ENCODE measurements at places on chromosomes 12 and 14.

DNA sequence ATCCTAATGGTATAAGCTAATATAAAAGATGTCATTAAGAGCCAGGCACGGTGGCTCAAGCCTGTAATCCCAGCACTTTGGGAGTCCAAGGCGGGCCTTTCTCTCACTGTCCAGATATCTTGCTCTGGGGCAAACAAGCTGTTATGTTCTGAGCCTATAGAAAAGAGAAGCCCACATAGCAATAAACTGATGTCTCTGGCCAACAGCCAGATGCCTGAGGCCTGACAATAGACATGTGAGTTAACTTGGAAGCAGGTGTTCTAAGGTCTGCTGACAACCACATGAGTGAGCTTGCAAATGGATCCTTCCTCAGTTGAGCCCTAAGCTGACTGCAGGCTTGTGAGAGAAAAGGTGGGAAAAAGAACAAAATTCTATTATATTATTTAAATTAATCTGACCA, 25.0 kb downstream of the YAF2 start:
- no peak for DNase-seq

- DNase-seq, result no peak
Measured at GRCh38 chr14:67514650-67515385, 18.3 kb upstream of the PLEKHH1 start.

DNA sequence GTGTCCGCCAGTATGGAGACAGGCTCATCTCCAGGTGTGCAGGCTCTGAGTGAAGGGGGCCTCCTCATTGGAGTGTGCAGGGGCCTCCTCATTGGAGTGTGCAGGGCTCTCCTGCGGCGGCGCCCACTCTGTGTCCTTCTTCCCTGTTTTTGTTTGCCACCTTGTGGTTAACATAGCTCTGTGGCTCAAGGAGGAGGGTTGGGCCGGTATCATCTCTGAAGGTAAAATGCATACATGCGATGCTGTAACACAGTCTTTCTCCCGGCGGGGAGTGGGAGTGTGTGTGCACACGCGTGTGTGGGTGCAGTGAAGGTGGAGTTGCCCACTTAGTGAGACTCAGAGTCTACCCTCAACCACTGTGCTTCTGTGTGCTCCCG, 429.4 kb downstream of the ZFP36L1 start:
- no peak for DNase-seq

DNA sequence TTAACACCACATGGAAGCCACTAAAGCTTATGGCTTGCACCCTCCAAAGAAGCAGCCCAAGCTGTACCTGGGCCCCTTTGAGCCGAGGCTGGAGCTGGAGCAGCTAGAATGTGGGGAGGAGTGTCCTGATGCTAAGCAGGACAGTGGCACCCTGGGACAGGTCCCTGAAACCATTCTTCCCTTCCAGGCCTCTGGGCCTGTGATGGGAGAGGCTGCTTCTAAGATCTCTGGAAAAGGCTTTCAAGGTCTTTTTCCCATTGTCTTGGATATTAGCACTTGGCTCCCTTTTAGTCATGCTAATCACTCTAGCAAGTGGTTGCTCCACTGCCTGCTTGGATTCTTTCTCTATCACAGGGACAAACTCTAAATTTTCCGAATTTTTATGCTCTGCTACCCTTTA, 40.9 kb downstream of the OSBPL8 start:
- no peak for DNase-seq

- DNase-seq, result no peak
Measured at GRCh38 chr12:47209014-47209413, 129.3 kb upstream of the AMIGO2 start.

- no peak for DNase-seq
Measured at GRCh38 chr14:100879194-100879593, 24.3 kb downstream of the RTL1 start.

GRCh38 chr12:17304503-17305347, 698.8 kb upstream of the LMO3 start:
- DNase-seq, result no peak

- DNase-seq, result no peak
Measured at GRCh38 chr14:39265806-39266524, 32.2 kb downstream of the MIA2 start.

DNA sequence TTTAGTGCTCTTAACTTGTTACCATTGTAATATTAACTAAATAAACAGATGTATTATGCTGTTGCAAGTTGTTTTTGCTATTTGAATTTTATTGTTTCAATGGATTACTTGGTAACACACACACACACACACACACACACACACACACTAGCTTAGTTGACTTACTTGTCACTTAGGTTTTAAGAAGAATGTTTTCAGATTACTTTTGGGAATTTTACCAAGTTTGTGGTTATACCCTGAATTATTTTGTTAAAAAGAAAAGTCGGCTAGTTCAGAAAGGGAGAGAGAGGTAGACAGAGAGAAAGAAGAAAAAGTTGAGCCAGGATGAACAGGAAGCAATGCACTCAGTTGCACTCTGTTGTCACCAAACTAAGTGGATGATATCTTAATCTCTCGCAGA, 5.3 kb downstream of the SSTR1 start:
- no peak for DNase-seq

DNA sequence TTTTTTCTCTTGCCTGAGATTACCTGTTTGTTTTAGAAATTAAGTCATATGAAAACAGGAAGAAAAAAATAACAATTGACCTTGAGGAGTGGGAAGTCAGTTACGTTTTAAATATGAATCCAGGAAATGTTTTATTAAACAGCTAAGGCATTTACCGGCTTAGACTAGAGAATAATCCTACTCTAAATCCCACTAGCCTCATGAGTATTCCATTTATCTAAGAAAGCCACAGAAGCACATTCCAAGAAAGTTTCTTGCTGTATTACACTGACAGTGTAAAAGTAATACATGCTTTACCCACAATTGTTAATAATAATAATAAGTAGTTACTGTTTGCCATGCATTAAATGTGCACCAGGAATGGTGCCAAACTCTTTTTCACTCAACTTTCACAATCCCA, 90.9 kb downstream of the BMP4 start:
- no peak for DNase-seq

DNA sequence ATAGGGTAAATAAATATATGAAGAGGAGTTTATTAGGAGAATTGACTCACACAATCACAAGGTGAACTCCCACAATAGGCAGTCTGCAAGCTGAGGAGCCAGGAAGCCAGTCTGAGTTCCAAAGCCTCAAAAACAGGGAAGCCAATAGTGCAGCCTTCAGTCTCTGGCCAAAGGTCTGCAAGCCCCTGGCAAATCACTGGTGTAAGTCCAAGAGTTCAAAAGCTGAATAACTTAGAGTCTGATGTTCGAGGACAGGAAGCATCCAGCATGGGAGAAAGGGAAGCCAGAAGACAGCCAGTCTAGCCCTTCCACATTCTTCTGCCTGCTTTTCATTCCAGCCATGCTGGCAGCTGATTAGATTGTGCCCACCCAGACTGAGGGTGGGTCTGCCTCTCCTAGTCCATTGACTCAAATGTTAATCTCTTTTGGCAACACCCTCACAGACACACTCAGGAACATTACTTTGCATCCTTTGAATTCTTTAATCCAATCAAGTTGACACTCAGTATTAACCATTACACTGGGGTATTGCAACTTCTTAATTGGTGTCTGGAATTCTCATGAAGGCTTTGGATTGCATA, 736.5 kb upstream of the LMO3 start:
- no peak for DNase-seq

DNA sequence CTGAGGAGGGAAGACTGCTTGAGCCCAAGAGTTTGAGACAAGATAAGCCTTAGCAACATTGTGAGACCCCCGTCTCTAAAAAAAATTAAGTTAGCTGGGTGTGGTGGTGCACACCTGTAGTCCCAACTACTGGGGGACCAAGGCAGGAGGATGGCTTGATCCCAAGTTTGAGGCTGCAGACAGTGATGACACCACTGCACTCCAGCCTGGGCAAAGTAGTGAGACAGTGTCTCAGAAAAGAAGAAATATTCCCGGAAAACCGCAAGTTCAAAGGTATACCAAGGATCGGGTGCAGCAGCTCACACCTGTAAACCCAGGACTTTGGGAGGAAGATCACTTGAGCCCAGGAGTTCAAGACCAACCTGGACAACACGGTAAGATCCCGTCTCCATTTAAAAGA, 5.8 kb downstream of the PTGES3 start:
- no peak for DNase-seq

GRCh38 chr14:32508281-32508680, 179.2 kb downstream of the AKAP6 start:
- DNase-seq, result peak; percentile 31

- DNase-seq, result peak; percentile 36
Measured at GRCh38 chr12:107912421-107913004, 138.0 kb downstream of the ASCL4 start.

- DNase-seq, result no peak
Measured at GRCh38 chr12:111226680-111227079, 142.2 kb downstream of the PHETA1 start.

DNA sequence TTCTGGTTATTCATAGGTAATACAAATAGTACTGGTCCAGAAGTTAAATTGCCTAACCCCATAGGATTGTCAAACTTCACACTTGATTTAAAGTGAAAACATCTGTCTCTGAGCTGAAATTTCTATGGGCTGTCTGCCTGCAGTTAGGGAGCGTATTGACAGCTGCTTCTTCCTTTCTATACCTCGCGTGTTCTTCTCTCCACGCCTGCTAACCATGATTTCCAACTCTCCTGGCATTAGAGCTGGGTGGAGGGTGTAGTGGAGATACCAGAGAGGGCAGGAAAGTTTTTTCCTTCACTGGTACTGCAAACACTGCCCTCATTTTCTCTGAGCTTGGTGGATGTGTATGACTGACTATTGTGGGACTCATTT, 429.0 kb upstream of the FBXO33 start:
- no peak for DNase-seq

GRCh38 chr14:76204461-76205230, 52.9 kb downstream of the GPATCH2L start:
- DNase-seq, result no peak

- DNase-seq, result no peak
Measured at GRCh38 chr14:68215629-68216028, 396.1 kb downstream of the RAD51B start.

DNA sequence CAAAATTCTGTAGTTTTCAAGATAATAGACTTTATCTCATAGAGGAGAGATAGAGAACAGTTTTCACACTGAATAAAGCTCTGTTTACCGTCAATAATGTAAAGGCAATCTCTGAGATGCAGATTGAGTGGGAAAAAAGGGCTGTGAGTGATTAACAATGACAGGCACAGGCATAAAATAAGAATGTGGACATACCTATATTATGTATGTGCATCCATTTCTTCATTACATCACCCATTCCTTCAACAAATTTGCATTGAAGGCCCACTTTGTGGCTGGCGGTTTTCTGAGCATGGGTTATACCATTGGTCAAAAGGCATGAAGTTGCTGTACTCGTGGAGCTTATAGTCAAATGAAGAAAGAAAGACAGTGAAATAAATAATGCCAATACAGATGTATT, 1431.0 kb downstream of the AACS start:
- no peak for DNase-seq

GRCh38 chr12:28958553-28959195, 190.4 kb upstream of the FAR2 start:
- no peak for DNase-seq

DNA sequence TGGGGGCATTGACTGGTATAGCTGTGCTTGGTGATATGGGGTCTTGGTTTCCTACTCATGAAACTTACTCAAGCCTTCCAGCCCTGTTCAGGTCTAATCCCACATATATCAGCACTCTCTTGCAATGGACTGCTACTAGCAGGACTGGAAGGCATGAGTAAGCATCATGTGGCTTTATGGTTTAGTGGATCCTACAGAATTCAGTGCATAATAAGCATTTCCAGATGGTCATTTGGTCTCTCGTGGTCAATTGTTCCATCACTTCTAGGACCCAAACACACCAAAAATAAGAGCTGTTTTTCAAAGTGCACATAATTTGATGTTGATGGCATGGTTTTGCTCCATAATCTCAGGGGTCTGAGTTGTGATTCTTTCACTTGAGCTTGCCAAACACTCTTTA, 114.4 kb downstream of the LMNTD1 start:
- no peak for DNase-seq

DNA sequence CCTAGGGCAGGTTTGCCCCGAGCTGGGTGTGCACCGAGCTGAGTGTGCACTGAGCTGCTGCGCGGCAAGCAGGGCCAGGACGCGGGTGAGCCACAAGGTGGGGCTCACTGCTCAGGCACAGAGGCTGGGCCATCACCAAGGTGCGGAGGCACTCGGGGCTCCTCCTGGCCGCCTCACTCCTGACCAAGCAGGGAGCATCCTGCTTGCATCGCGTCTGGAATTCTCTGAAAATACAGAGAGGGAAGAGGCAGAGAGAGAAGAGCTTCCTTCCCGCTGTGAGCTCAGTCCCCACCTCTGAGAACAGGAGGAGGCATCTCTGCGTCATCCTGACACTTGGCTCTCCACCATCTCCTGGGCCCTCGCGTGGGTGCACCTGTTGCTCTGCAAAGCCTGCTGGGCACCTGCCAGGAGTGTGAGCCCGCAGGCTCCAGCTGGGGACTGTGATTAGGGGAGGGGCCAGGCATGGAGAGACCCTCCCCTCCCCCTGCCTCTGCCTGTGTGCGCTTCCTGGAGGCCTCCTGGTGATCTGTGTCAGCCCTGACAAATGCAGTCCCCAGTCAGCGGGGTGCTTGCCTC, 116.3 kb downstream of the GLT1D1 start:
- no peak for DNase-seq

GRCh38 chr12:2624543-2625288, 170.1 kb upstream of the FKBP4 start:
- peak; percentile 32 for DNase-seq

- no peak for DNase-seq
Measured at GRCh38 chr14:51578853-51579252, 72.9 kb upstream of the FRMD6 start.

- no peak for DNase-seq
Measured at GRCh38 chr14:32627545-32628298, 298.6 kb downstream of the AKAP6 start.

DNA sequence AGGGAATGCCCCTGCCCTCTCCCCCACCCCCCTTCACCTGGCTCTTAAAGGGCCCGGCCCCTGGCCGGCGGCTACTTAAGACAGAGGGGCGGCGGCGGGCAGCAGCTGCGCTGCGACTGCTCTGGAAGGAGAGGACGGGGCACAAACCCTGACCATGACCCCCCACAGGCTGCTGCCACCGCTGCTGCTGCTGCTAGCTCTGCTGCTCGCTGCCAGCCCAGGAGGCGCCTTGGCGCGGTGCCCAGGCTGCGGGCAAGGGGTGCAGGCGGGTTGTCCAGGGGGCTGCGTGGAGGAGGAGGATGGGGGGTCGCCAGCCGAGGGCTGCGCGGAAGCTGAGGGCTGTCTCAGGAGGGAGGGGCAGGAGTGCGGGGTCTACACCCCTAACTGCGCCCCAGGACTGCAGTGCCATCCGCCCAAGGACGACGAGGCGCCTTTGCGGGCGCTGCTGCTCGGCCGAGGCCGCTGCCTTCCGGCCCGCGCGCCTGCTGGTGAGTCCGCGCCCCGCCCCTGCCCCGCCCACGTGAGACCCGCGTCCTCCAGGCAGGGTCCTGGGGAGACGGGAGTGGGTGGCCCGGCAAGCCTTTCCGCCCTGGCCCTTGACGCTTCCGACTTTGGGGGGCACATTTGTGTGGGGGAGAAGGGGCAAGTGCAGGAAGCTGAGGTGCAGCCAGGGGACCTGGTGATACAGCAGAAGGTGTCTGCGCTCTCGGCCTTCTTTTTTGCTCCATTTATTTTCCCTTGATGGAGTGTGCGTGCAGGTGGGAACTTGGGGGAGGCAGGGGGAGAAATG, at the start of gene IGFBP6:
IGFBP6 (plus strand) TSS at position 104 of the 790 bp plus-strand sequence; CDS start at position 155, 51 bp downstream.
- peak; percentile 47 for DNase-seq

GRCh38 chr12:3772380-3772779, 19.5 kb upstream of the CRACR2A start:
- no peak for DNase-seq

GRCh38 chr12:53118751-53119300, 15.5 kb downstream of the SOAT2 start:
- DNase-seq, result no peak

GRCh38 chr12:42128327-42128726, 16.3 kb downstream of the GXYLT1 start:
- DNase-seq, result peak; percentile 52

All from NCI-H460 (cell line).